ENCODE measurements at places on chromosomes 7 and 10.

DNA sequence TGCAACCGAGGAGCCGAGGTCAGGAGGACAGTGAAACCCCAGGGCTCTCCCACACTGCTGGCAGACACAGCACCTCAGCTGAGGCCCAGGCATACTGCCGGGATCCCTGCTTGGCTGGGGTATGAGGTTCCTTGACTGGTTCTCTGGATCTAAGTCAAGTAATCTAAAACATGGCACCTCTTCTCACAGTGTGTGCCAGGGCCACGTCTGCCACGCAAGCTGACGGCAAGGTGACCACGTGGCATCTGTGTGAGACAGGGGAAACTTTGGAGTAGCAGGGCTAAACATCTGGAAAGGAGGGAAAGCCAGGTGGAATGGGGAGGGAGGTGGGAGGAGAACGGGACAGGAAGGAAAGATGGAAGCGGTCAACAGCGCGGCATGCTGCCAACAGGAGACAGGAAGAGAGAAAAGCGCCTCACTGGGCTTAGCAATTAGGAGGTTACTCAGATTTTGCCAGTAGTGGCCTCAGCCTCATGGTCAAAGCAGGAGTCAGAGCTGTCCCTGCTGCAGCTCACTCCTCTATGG lies 103.7 kb downstream of the CXCL12 start:
- DNase-seq: no peak

DNA sequence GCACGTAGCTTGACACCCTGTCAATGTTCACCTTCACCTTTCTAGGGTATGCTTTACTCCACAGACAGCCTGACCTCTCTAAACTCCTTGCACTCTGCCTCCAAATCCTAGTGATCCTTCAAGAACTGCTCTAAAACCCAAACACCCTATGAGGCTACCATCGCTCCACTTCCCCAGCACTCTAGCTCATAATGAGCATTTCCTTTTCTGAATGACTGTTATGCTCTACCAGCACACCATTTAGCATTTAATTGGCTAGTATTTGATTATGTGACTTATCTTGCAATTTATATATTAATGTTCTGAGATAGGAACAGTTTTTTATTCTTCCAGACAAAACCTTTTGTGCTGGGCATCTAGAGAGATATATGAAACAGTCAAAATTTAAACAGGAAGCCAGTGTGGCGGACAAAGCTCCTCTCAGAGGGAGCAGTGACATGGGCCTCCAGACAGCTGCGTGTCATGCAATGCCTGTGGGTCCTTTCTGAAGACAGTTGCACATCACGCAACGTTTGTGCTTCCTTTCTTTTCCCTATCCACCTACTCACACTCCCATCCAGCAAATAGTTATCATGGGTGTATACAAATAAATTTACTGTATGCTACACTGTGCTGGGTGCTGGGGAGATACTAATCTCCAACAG lies 86.3 kb downstream of the ALOX5 start:
- no peak for DNase-seq

GRCh38 chr7:13882051-13882450 lies 107.4 kb downstream of the ETV1 start:
- no peak for DNase-seq

DNA sequence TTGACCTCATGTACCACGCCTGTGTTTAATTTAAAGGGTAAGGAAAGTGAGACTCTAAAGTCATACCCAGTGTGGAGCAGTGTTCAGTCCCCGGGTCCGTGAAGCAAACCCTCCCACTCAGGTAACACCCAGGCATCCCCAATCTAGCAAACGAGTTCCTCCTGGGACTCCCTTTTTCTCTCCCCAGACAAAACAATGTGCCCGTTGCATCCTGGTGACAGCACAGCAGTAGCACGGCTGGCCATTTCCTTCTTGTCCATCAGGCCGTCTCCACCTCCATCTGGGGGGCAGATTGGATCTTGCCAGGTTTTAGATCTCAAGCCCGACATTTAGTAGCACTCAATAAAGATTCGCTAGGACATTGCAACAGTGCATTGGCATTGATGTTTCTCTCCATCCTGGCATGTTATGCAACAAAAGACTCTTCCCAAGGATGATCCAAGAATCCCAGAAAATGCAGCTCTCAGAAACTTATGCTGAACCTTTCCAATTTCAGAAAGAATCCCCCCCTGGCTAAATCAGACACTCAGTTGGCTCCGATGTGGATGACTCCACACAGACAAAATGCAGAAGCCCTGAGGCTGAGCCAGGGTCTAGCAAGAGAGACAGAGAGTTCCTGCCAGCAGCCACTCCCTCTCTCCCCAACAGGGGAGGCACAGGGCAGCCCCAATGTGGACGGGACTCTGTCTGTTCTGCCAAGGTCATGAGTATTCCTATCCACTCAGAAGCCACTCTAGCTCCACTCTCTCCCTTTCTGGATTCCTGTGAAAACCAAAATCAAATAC lies 274.5 kb upstream of the MGMT start:
- DNase-seq: no peak

DNA sequence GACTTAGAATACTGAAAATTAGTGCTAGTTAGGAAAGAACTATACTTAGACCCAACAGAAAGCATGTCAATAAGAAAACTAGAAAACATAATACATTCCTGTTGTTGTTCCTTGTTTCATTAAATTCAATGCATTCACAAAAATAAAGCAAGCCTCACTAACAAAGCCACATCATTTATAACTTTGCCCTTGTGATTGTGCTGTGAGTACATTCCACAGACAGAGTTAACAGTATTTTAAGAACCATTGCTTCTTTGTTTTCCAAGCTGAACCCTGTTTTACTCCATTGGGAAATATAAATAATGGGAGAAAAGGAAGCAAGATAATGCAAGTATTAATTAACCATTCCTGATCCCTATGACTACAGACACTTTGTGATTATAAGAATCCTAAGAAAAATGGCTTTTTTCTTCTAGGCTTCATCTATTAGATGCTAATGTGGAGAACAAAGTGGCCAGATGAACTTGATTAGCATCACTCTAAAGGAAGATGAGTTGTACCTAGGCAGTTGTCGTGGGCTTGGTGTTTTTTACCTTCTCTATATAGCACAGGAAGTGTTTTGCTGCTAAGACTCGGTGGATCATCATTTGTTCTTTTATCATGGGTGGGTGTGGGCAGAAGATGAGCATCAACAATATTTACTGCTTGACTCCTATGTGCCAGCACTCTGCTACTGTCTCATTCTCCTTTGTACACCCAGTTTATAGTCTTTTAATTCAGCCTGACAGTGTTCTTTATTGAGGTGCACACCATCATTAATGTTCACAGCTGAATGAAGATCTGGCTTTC lies 34.2 kb upstream of the ZNRF2 start:
- no peak for DNase-seq

- DNase-seq: no peak
Observed at GRCh38 chr7:15555381-15555859, 6.4 kb downstream of the AGMO start.

GRCh38 chr7:130446259-130446658 lies 5.4 kb upstream of the CEP41 start:
- no peak for DNase-seq
